Dermis blood vessel endothelial cell (primary cell): ENCODE measurements at places on chromosomes 16 and 17. TPM values are rescaled to one million over a fixed set of nuclear protein-coding genes. Genes with fewer than 3 reads are reported as not detected.

Gene KCNAB3
- 0.05 and 0.68 TPM in 2 replicates for total RNA-seq

Gene TMEM11
- total RNA-seq = 20.4 and 30.0 TPM in 2 replicates

Gene KCNJ2
- 2.7 and 11.6 TPM in 2 replicates for total RNA-seq

Gene KRTAP9-2
- not detected in 2 replicates for total RNA-seq

Gene PRPSAP1
- 128 and 131 TPM in 2 replicates for total RNA-seq

Gene CARD14
- total RNA-seq = 0.34 and 1.1 TPM in 2 replicates

Gene ADAP2
- 0.34 and 0.47 TPM in 2 replicates for total RNA-seq

- peak; percentile 36 for DNase-seq
Measured at GRCh38 chr16:56910654-56911539, 21.0 kb upstream of the HERPUD1 start.

- DNase-seq = no peak
Measured at GRCh38 chr16:28604186-28604565, 5.7 kb downstream of the SULT1A1 start.

- no peak for DNase-seq
Measured at GRCh38 chr17:30173649-30174048, 57.0 kb downstream of the NSRP1 start.

DNA sequence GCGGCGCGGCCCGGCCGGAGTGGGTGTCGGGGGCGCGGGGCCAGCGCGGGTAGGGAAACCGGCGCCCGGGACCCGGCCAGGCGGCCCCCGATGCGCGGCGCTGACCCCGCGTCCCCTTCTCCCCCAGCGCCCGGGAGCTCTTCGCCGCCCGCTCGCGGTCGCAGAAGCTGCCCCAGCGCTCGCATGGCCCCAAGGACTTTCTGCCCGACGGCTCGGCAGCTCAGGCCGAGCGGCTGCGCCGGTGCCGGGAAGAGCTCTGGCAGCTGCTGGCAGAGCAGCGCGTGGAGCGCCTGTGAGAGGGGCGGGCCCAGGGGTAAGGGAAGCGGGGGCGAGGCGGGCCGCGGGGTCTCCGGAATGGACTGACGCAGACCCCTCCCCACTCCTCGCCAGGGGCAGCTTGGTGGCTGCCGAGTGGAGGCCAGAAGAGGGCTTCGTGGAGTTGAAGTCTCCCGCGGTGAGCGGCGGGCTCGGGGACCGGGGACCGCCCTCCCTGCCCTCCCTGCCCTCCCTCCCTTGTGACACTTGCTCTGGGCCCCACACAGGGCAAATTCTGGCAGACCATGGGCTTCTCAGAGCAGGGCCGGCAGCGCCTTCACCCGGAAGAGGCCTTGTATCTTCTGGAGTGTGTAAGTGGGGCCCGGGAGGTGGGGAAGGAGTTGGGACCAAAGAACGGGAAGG lies 430 bp downstream of the TSEN54 start:
- peak; percentile 42 for DNase-seq

- DNase-seq = peak; percentile 7
Measured at GRCh38 chr16:12268606-12269005, 292.1 kb downstream of the SNX29 start.

DNA sequence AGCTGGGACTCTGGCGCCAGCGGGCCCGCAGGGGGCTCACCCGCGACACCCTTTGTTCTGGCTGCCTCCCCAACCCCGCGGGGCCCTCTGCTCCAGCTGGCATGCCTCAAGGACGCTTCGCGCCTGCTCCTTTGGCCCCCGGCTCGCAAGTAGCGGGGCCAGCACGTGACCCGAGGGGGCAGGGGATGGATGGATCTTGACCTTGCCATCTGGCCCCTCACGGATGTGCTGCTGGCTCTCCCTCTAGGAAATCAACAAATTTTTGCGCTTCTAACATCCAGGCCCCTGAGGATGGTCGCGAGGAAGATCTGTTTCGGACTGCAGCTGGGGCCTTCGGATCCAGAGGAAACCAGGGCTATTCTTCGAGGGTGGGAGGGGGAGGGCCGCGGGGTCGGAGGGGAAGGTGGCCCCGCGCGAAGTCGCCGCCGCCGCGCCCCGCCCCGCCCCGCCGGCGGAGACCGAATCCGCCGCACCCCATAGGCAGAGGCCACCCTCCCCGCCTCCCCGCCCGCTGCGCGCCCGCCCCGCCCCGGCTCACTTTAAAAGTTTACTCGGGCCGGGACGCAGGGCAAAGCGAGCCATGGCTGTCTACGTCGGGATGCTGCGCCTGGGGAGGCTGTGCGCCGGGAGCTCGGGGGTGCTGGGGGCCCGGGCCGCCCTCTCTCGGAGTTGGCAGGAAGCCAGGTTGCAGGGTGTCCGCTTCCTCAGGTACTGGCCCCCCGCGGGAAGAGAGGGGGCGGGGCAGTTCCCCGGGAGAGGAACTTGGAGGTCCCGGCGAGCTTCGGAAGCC lies at the start of gene ACSF2:
TSS of gene ACSF2 (plus strand) at position 537 of the 790 bp plus-strand sequence. CDS start at position 581, 44 bp downstream.
- DNase-seq = peak; percentile 55

- DNase-seq = no peak
Measured at GRCh38 chr17:39660397-39661385, 4.5 kb upstream of the TCAP start.

DNA sequence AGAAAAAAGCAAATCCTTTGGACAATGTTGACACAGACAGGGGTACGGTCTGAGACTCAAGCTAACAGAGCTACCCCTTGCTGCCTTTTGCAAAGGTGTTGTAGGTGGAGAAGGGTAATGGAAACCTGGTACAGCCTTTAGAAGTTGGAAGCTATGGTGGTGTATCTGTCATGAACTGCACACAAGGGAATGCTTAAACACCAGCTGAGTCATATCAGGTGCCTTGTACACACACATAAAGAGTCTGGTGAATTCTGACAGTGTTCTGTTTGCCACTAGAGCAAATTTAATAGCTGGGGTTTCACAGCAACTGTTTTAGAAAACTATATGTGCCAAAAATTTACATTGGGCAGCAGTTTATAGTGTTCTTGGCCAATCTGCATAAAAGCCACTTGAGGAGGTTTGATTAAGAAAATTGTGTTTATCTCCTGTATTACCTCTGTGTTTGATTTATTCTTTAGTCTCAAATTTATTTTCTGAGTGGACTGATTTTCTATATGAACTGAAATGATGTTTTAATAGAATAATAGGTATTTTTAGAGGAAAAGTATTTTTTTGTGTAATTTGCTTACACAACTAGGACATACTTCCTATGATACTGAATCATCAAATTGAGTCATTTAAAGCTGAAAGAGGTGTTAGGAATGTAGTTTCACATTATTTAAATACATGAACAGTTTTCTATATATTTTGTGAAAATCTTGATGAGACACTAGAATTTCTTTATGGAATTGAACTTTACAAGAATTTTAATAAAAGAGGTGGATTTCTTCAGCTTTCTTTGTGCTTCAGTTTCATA lies 136.9 kb downstream of the MAP2K6 start:
- no peak for DNase-seq

DNA sequence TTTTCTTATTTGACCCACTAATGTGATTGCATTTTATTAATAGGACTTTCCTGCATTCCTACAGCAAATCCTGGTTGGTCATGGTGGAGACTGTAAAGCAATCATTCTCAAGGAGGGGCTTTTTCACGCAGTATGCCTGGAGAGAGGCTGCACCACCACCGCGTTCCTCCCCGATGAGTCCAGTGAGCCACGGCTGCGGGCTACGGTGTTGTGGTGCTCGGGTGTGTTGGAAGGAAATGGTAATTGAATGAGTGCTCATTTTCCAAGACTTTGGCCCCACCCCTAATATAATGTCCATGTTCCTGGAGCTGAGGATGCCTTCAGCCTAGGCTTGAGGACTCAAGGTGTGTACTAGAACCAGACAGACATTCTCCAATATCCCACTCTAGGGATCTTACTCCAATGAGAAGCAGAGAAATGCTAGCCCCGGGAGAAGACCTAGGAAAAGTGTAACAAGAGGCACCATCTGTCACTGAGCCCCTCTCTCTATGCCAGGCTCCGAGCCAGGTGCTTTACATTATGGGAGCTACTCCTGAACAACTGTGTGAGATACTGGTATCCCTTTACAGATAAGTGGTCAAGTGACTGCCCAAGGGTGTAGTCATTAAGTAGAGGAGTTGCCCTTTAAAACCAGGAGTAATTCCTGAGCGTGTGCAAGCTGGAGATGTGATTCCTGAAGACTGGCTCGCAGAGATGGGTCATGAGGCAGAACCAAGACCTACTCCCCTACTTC lies 39.4 kb downstream of the HEATR6 start:
- peak; percentile 25 for DNase-seq

DNA sequence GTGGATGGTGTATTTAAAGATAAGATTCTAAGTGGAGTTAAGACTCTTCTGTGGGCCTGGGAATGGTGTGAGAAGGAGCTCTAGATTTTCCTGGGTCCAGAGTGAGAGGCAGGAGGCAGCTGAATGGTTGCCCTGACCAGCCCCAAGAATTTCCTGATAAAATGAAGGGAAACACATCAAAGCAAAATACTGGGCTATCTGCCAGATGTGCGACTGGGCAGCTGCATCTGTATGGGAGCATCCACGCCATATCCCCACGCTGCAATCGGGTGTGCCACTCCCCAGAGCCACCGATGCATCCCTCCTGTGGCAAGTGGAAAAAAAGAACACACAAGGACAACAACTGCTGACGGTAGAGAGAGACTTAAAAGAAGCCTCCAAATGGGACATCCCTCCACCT lies 84.3 kb upstream of the COX10 start:
- no peak for DNase-seq

GRCh38 chr16:53672461-53672860 lies 31.2 kb downstream of the RPGRIP1L start:
- DNase-seq = no peak

DNA sequence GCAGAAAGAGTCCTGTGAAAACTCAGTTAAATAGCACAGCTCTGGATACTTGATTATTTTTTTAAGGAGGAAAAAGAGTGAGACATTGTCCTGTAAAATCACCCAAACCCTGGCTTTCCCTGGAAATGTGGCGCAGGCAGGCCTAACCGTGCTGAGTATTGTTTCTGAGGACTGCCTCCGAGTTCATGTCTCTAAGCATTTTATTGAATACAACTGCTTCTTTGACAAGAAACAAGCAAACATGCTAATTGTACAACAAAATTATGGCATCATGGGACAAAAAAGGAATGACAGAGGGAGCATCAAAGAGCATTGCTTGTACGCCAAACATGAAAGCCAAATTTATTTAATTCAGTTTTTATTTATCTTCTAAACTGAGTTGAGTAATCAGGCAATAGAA lies 64.5 kb upstream of the HSBP1 start:
- no peak for DNase-seq

- peak; percentile 84 for DNase-seq
Measured at GRCh38 chr17:75065562-75066151, 18.6 kb downstream of the KCTD2 start.

DNA sequence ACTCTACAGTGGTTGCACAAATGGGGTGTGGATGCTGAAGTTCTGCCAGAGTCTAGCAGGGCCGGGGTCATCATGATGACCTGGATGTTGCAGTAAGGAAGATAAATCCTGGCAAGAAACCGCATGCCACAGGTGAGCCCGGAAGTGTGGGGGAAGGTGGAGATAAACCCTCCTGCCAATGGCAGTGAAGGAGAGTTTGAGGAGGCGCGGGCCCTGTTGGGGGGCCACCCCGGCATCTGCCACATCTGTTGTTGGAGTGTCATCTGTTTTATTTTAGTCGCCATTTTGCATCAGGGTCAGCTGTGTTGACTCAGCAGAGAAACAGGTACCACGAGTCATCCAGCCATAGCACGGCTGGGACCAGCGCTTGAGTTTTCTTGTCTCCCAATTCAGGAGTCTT lies 173.8 kb upstream of the CHMP6 start:
- no peak for DNase-seq

DNA sequence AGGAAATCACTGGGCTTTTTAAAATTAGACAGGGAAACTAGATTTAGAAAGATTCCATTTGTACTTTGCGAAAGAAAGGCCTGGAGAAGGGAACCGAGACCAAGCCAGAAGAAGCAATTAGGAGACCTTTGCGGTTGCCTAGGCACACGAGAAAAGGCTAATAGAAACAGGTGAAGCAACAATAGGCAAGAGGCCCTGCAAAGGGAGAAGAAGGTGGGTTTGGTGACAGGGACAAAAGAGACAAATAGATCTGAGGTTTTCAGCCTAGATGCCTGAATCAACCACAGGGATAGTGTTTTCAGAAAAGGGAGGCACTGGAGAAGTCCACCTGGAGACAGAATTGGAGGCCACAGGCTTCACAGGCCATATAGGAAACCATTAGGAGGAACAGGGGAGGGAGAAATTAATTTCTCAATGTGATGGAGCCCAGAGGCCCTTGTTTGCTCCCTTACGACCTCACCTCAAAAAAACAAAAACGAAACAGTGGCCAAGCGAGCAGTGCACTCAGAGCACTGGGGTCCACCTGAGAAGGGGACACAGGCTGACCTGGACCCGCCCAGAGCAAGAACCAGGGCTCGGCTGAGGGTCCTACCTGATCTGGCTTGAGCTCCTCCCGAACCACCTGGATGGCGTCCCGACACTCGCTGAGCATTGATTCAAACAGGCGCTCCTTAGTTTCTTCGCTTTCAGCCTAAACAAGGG lies 22.3 kb downstream of the SRP68 start:
- DNase-seq = no peak

GRCh38 chr16:84739349-84740124 lies 39.7 kb downstream of the USP10 start:
- peak; percentile 35 for DNase-seq

DNA sequence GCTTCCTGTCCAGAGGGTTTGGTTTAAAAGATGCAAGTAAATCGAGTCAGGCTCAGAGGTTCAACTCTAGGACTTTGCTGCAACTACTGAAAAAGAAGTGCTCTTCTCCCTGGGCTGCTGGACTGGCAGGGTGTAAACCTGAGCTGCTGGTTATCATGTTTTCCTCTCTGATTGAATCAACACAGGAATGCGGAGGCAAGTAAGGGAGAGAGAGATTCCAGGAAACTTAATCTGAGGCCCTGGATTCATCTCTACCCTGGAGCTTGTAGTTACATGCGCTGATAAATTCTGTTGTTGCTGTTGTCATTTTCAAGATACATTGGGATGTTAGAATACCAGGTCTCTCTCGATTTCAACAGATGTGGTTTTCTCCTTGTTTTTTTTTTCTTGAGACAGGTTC lies 8.2 kb upstream of the HS3ST3A1 start:
- DNase-seq = no peak

- peak; percentile 75 for DNase-seq
Measured at GRCh38 chr17:4499431-4500190, 930 bp downstream of the SPNS2 start.

DNA sequence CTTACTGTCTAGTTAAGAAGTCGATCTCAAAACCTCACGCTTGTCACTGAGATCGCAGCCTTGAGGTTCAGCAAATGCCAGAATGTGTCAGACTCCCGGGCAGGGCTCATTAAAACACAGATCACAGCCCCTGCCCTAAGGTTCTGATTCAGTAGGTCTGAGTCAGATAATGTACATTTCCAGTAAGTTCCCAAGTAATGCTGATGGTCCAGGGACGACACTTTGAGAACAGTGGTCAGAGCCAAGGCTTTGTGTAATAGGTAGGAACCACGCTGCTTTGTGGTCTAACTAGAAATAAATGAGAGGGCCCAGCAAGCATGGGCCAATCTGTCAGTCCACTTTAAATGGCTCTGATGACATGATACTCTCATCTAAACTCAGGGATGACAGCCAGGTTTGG lies 228.6 kb downstream of the ZFHX3 start:
- no peak for DNase-seq

- DNase-seq = no peak
Measured at GRCh38 chr17:16492613-16493530, 879 bp upstream of the LRRC75A start.

- no peak for DNase-seq
Measured at GRCh38 chr17:55978578-55978977, 174.7 kb upstream of the ANKFN1 start.
